SK-N-DZ (cell line): ENCODE measurements at places on chromosomes 12 and 14.

DNA sequence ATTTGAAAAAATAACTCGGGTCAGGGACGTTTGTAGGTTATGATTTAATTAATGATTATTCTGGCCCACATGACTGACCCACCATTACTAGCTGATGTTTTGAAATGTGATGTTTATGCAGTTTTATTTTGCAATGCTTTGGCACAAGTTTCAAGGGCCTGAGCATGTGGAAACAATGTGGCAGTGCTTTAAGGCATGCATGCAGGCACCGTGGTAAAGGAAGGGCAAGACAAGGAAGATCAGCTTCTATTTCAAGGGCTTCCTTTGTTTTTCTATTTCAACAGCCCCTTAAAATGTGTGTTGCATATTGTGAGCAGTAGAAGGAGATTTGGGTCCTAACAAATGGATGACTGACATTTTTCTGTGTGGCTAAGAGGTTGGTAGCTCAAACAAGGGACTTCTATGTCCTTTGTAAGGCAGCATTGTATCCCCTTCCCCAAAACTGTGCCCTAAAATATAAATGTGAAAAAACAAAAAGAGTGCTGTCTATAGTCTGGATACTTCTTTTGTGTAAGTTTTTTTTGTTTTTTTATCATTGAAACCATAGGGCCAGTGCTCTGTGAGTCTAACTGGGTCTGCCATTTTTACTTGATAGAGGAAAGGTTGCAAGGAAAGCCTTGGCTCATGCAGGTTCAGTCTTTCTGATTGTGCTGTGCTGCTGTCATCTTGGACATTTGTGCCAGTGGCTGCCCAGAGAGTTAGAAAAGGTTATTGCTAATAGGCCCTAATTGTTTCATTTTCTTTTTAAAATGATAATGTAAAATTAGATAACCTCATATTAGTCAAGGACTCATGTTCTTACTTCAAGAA lies 103.5 kb downstream of the FGD4 start:
- peak; percentile 35 for DNase-seq

DNA sequence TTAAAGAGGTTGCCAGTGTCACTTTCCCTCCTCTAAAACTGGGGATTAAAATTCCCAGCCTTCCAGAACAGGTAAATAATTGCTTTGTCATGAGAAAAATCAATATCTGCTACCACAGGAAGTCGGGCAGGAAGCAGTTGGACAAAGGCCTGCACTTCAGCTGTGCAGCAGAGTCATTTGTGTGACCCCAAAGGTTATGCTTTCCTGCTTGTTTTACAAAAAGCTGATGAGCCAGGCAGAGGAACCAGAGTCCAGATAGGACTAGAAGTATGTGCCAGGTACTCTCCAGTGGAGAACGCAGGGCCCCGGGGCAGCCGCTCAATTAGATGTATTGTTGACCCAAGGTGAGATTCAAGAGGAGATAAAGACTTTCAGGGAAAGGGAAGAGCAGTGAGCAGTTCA lies 117.1 kb upstream of the FRMD6 start:
- no peak for DNase-seq

DNA sequence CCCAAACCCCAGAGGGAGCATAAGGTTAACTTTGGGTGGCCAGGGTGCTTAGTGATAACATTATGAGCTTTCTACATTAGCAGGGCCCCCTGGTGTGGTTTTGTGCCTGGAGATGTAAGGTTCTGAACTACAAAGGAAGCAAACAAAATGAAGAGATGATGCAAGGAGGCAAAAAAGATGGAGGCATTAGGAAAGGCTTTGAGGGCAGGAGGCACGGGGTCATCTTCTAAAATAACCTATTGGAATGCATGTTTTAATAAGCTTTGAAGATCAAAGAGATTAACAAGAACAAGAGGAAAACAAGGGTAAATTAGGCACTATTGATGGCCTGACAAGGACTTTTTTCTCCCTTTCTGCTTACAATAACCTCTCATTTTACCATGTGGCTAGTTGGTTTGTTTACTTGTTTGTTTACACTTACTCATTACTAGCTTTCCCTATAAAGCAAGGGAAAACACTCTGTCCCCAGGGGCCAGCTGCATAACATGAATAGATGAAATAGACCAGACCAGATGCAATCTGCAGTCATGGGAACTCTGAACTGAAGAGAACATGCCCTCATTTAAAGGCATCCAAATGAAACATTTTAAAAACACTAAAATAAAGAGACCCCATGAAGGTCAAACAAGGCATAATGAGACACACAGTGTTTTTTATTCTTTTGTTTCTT lies 390.3 kb downstream of the DIO2 start:
- DNase-seq: peak; percentile 18

- DNase-seq: no peak
Observed at GRCh38 chr12:91103624-91104023, 7.7 kb downstream of the LUM start.

DNA sequence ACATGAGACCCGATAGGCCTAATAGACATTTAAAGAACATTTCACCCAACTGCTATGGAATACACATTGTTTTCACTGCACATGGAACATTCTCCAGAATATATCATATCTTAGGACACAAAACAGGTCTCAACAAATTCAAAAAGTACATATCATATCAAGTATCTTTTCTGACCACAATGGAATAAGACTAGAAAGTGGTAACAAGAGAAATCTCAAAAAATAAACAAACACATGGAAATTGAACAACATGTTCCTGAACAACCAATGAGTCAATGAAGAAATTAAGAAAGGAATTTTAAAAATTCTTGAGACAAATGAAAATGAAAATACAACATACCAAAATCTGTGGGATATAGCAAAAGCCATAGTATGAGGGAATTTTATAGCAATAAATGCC lies 208.1 kb downstream of the PTPRO start:
- DNase-seq: no peak

DNA sequence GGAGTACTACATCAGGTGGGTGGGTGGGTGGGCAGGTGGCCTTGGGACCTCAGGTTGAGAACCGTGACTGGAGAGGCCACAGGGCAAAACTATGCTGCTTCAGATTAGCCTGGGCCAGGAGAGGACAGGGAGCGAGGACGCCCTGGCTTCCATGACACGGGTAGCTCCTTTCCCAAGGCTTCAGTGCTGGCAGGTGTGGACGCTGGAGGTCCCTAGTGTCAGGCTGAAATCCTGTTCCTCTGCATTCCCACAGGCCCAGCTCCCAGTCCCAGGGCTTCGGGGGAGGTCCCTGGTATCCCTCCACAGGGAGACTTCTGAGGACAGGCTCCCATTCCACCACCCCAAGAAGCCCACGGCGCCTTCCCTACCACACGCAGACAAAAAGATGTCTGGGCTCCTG lies 31.6 kb downstream of the CCDC92 start:
- no peak for DNase-seq

- no peak for DNase-seq
Observed at GRCh38 chr14:101330416-101331140, 230.7 kb upstream of the DIO3 start.

GRCh38 chr12:75712223-75712622 lies 200.8 kb upstream of the KRR1 start:
- DNase-seq: no peak

- no peak for DNase-seq
Observed at GRCh38 chr12:30970559-30971197, 44.1 kb downstream of the TSPAN11 start.
